ENCODE measurements at places on chromosomes 5 and 9.

DNA sequence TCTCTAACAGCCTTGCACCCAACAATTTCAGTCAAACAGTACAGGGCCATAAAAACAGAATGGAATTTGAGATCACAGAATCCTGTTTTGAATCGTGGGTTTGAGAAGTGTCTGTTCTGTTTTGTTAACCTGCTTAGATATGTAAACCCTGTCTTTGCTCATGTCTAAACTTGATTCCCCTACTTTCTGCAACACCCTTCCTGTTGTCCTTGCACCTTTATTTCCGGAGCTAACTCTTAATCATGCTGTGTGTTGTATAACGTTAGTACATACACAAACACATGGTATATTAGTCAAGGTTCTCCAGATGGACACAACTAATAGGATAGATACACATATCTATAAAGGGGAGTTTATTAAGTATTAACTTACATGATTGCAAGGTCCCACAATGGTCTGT, 2229.2 kb upstream of the C9orf72 start:
- DNase-seq = no peak

GRCh38 chr5:122067390-122067789, 10.7 kb downstream of the LOX start:
- no peak for DNase-seq

DNA sequence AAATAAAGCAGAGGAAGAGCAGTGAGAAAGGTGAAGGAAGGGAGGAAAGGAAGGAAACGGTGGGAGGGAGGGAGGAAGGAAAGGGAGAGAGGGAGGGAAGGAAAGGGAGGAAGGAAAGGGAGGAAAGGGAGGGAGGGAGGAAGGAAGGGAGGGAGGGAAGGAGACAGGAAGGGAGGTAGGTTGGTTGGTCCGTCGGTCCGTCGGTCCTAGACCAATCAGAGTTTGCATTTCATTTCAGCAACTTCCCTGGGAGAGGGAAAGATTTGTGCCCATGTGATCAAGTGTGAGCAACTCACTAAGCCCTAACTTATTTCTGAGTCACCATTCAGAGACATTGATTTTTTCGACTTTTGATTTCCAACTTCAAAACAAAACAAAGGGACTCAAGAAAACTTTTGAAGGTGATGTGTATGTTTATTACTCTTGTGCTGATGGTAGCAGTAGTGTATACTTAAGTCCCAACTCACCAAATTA, 18.8 kb downstream of the NANS start:
- no peak for DNase-seq

- DNase-seq = no peak
Observed at GRCh38 chr9:15501179-15501578, 9.6 kb downstream of the PSIP1 start.

- no peak for DNase-seq
Observed at GRCh38 chr5:82798676-82799075, 278.5 kb downstream of the TMEM167A start.

- no peak for DNase-seq
Observed at GRCh38 chr5:112977440-112977861, 853 bp downstream of the DCP2 start.

- DNase-seq = no peak
Observed at GRCh38 chr9:93595861-93596365, 19.5 kb downstream of the PHF2 start.

GRCh38 chr5:165057145-165057544, 1551.7 kb downstream of the MAT2B start:
- DNase-seq = no peak

- no peak for DNase-seq
Observed at GRCh38 chr5:143101725-143102386, 301.6 kb downstream of the NR3C1 start.

DNA sequence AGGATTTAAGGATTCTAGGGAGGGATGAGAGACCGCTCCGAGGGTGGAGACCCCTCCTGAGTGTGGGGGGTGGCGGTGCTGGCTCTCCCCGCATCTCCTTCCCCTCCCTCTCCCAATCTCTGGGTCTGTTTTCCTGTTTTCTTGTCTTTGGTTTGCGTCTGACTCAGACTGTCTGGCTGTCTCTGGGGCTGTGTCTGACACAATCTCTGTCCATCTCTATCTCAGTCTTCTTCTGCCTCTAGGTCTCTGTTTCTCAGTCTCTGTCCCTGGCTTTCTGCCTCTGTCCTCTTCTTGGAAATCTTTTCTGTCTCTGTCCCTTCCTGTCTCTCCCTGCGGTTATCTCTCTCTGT, 196 bp upstream of the GRM6 start:
- no peak for DNase-seq

- no peak for DNase-seq
Observed at GRCh38 chr9:93492327-93492726, 38.9 kb upstream of the FAM120AOS start.

- no peak for DNase-seq
Observed at GRCh38 chr9:87534957-87535356, 37.3 kb downstream of the DAPK1 start.

DNA sequence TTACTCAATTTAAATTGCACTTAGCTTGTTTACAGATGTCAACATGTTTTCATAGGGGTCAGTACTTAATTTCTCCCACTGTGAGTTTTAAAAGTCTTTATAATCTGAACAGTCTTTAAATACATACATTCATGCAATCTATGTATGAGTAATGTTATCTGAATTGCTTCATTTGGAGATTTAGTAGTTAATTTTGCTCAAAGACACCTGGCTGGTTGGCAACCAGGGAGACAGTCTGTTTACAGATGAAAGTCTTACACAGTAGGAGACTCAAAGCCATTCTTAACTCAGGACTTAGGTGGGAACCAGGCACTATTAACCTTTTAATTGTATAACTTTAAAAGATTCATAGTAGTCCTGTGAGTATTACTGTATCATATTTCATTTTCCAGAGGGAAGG, 29.3 kb downstream of the DAB2 start:
- no peak for DNase-seq

DNA sequence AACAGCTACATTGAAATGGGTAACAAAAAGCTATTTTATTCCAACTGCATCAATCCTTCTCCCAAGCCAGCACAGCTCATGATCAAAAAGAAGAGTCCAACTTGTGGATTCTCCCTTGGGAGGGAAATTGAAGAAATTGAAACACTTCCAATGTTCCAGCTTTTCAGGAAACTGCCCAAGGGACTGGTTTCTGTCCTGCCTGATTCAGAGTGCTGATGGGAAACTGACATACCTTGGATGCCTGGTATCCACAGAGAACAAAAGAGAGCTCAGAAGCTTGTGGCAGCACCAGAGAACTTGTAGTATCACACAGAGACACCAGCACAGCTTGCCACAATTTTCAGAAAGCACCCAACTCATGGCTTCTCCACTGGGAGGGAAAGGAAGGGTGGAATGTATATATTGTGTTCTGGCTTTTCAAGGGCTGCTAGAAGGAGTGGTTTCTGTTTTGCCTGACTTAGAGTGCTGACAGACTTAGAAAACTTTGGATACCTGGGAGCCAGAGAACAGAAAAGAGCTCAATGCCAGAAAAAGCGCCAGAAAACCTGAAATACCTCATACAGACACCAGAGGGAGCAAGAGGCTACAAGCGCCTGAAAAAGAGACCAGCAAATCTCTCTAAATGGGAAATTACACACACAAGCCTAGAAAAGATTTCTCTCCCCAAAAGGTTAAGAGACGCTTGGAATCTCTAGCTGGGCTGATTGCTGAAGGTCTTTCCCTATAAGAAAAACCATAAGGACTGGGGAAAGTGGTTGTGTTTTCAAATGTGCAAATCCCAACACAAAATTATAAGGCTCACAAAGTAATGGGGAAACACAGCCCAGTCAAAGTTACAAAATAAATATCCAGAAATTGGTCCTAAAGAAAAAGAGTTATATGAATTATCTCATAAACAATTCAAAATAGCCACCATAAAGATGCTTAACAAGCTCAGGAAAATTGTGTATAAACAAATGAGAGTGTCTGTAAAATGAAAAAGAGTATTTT, 178.8 kb downstream of the SPOCK1 start:
- DNase-seq = no peak

DNA sequence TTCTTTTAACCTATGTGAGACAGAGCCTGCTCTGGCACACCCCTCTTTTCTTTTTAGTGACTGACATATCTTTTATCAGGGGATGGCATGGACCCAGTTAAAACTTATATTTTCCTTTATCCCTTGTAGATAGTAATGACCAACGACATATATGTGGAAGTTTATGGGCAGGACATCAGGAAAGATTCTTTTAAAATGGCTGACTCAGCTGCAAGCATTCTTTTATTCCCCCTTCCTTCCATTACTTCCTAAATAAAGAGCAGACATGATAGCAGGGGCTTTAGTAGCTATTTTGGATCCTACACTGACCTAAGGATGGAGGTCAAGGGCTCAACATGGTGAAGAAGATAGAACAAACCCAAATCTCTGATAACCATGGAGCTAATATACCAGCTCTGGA, 25.0 kb upstream of the VPS13A start:
- no peak for DNase-seq

DNA sequence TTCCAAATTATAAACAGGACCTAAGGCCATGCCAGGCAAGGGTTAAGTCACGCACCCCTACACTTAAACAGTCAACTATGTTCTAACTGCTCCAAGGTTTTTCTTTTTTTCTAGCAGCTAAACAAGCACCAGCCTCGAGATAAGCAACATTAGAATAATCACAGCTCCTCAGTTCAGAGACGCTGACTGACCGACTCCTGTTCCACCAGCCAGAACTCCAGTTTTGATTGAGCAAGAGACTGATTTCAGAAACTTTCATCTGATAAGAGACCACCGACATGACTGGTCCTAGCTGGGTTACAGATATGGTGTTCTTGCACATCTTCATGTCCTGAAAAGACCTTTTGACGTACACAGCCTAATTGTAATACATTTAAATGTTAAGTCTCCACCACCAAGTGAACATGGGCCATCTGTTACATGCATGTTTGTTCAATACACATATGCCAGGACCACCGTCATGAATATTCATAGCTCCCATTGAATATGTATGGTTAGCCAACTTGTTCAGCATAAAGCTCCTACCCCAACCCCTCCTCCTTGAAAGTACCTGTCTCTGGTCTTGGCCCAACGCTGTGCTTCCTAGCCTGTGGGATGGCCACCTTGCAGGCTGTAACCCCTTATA, 23.7 kb upstream of the OTULINL start:
- DNase-seq = no peak

DNA sequence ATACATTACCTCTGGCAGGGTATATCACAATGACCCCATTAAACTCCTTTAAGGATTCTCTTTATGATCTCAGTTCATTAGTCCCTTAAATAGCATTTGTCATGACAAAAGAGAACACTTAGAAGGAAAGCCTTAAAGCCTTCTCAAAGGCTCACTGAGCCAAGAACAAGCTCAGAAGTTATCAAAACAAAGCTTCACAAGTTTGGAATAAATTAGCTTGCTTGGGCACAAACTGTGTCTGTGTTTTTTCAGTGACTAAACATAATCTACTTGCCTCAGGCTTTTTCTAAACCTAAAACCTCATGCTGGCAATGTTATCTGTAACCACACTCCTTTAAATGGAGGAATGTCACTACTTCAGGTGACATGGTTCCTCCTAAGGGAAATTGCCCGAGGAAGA, 1114.9 kb upstream of the C9orf72 start:
- DNase-seq = no peak

DNA sequence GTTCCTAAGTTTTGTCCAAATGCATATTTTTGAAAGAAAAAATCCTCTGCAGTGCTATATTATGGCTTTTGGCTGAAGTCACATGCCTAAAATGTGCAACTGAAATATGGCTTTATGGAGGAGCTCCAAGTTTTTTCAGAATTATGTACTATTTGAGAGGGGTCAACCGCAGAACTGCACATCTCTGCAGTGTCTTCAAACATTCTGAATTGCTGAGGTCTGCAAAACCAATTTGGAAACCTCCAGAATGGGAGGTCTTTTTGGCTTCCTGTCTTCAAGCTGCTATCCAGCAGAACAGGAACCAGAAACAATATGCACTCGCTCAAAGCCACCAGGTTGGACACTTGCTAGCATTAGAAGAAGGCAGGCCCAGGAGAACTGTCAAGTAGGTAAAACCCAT, 376.0 kb upstream of the PAPPA start:
- no peak for DNase-seq

Data from DMS79 (cell line).